Stimulated activated CD8-positive, alpha-beta memory T cell treated with anti-CD3 and anti-CD28 coated beads, Interleukin-4, amount 100 ng/mL, for 4 hours (primary cell): ENCODE measurements at places on chromosomes 6 and 20.

DNA sequence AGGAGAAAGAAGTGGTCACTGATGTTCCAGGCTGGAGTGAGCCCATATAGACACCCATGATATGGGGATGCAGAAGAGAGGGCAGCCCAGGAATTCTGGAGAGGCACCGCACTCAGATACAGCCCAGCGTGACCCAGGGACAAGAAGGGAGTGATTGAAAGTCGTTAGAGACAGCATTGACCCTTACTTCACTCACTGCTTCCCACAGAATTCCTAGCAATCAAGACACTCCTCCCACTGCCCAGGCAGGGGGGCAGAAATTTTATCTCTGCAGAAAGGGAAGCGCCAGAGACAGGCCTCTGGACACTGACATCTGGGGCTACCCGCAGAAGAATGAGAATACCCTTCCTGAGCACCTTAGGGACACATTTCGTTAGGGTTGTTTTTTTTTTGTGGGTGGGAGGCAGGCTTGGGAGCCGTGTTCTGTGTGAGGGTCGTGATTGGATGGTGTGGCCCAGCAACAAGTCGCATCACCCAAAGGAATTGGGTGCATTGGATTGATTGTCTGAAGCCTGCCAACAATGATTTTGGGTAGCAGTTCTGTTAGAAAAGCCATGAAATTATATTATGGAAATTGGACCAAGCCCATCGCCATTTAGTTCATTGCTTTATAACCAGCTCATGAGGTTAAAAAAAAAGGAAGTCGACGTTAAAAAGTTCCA lies 45.9 kb upstream of the MAP3K4 start:
- DNase-seq, result no peak

DNA sequence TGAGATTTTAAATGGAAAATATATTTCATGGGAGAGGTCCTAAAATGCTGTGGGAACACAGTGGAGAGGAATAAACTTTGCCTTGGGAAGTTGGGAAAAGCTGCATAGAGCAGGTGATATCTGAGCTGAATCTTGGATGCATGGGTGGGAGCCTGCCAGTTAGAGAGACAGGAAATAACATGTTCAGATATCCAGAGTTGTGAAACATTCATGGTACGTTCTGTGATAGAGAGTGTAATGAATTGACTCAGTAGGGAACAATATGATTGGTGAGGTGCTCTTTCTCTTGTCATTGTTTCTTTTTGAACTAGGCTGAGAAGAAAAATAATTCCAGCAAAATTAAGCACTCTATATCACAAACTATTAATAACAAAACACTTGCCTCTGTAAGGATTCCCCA lies 72.8 kb downstream of the RPS12 start:
- DNase-seq, result no peak

DNA sequence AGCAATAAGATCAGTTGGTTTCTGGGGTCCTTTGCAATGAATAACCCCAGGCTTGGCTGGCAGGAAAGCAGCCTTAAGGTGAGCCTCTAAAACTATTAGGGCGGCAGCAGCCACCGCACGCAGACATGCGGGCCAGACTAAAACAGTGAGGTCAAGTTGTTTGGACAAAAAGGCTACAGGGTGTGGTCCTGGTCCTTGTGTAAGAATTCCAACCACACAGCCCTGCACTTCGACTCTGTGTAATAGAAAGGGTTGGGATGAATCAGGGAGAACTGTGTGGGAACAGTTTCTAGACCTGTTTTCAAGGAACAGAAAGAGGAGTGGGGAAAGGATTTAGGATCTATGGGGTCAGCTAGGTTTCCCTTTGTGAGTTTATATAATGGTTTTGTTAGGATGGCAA lies 237.6 kb downstream of the SMOC2 start:
- no peak for DNase-seq

DNA sequence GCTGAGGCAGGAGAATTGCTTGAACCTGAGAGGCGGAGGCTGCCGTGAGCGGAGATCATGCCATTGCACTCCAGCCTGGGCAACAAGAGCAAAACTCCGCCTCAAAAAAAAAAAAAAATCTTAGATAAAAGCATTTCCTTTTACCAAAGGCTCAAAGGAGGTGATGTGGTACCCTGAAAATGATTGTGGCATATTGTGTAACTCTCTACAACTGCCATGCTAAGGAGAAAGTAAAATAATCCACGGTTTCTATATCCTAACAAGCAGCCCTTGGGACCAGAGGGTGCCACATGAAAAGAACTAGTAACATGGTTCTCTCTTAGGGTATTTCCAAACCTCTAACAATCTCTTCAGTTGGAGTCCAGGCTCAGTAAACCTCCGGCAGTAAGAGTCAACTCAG lies 38.8 kb upstream of the SLA2 start:
- DNase-seq, result no peak

DNA sequence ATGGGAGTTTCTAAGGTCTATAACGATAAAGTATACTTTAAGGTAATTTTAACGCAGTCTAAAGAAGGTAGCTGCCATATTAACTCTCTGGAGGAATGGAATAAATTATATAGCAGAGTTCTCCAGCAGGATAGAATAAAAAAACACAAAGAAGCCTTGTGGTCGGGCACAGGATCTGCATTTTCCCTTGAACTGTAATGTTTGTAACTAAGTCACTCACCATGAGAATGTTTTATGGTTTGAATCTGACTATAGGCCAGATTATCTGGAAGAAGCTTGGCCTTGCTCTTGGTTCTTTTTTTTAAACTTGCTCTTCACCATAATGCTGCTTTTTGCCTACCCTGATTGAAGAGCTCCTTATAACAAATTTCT lies 238.8 kb upstream of the NOX3 start:
- DNase-seq, result no peak

GRCh38 chr20:58991715-58992114 lies 10.7 kb downstream of the NELFCD start:
- no peak for DNase-seq

GRCh38 chr6:9540534-9541126 lies 874.2 kb downstream of the TFAP2A start:
- no peak for DNase-seq

- no peak for DNase-seq
These were observed 47.4 kb upstream of the FOXC1 start for GRCh38 chr6:1562171-1562955.

- DNase-seq, result no peak
These were observed 12.4 kb upstream of the MYT1 start for GRCh38 chr20:64151633-64152530.

GRCh38 chr6:127980996-127981395 lies 80.1 kb upstream of the THEMIS start:
- DNase-seq, result no peak

DNA sequence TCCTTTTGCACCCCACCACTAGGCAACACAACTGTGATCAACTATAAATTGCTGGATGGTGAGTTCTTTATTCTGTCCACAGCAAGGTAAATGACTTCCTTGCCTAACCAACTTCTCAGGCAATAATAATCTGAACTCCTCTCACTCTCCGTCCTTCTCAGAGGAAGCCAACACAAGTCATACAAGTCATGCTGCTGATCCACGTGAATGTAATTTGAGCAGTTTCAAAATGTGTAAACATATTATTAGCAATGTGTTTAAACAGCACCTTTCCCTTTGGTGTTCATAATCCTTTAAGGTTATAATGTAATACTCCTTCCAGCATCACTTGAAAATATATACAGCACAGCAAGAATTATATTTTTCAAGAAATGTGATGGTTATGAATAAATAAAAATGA lies 127.9 kb downstream of the QRSL1 start:
- no peak for DNase-seq

DNA sequence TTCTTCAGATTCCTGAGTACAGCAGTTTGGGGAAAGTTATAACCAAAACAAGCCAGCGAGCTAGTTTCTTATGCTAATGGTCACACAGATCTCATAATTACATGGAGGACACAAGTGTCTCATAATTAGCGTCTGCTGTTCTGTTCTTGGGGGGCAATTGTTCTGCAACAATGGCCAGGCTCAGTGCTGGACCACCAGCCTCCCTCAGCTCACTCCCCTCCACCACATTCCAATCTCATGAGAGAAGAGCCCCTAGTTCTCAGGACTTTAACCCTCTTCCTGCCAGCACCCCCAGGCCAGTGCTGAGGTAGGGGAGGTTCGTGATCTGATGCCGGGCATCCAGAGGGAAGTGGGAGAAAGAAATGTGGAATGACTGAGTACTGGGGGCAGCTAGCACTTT lies 20.2 kb upstream of the TOX2 start:
- DNase-seq, result no peak

DNA sequence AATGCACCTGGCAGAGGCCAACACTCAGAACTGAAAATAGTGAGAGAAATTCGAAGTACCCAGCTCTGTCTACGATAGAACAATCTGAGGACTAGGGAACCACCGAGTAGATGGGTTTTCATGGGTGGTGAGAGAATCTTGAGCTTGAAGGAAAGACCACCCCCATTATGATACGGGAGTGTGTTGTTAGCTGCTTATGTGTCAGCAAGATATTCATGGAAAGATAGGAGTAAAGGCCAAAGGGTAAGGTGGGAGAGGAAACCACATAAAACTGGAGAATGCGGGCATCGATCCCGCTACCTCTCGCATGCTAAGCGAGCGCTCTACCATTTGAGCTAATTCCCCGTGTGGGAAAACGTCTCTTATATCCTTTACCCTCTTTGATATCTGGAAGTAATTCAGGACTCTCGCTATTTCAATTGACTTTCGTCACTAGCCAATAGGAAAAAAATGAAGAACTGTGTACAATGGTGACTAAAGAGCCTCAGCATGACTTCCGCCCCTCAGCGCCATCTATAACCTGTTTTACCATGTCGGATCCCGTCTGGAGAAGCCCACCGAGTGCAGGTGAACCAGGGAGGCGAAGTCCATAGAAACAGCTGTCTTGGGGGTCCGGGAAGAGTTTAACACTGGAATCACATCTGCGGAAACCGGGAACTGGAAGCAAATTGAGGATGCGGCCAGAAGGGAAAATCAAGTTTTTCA lies 25.0 kb upstream of the ABT1 start:
- DNase-seq, result no peak

- DNase-seq, result no peak
These were observed 68.5 kb downstream of the TMEM200A start for GRCh38 chr6:130434174-130434873.

DNA sequence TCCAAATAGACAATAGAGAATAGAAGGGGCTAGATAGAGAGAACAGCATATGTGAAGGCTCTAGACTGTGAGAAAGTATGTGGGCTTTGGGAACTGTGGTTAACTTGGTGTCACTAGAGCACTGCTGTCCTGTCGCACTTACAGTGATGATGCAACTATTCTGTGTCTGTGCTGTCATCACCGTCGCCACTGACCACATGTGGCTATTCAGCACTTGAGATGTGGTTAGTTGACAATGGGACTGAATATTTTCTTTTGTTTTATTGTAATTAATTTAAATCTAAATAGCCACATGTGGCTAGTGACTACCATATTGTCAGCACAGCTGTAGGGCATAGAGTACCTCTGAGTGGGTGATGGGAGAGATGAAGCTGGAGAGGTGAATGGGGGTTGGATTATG lies 39.0 kb upstream of the IFNGR1 start:
- DNase-seq, result peak; percentile 21

DNA sequence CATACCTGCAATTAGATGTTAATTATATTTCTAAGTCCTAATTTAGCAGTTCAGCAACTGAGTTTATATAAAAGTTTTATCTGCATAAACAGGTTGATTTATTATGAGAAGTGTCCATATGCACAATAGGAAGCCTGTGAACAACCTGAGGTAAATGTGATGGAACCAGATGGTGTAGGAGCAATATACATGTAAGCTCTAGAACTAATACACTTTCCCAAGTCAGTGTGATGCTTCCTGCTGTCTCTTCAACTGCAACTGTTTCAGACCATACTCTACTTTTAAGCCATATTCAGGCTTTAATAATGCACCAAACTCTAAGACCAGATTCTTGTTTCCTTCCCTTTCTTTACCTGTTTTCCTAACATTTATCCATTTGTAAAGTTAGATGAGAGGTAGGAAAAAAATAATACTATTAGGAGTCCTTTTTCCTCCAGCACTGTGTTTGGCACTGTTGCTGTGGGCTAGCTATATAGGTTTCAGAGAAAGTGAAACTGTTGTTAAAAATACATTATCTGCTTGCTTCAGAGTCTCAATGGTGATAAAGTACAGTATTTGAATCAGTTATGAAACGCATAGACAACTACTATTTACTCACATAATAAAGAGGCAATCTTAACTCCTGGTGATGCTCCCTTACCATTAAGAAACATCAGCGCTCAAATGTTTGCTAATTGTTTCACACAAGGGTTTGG lies 1009.3 kb downstream of the GRIK2 start:
- no peak for DNase-seq

DNA sequence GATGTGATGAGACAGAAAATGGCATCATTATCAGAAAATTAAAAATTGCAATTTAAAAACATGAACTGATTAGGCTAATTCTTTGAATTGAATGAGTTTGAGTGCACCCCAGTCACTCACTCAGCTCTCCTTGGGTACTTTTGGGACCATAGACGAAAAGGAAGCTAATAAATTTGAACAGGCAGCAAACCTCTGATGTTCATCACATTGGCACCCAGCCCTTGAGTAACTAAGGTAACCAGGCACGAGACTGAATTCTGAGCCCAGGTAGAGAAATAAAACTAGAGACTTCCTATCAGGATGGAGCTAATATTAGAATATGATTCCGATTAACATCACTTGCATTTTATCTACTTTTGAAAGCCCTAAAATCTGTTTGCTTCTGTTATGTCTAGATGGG lies 80.9 kb upstream of the ISM1 start:
- no peak for DNase-seq

DNA sequence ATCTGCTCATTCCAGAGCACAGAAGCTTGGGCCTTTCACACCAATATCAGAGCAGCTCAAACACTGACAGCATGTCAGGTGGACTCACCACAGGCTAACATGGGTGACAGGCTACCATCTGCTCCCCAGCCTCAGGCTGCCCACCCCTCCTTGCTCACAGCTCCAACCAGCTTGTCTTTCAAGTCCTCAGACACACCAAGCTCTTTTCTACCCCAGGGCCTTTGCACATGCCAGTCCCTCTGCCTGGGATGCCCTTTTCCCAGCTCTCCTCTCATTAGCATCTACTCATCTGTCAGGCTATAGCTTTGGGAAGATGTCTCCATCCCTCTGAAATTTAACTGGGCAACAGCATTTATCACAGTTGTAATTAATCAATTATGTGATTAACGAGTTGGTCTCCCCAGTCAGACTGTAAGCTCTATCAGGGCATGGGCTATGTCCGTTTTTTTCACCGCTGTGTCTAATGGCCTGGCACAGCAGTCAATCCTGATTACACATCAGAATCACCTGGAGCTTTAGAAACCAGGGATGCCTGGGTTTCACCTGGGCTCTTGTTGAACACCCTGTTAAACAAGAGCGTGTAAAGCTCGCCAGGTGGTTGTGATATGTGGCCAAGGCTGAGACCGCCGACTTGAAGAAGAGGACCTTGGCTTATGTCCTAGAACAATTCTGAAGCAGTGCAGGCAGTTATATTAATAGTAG lies 88.9 kb upstream of the MRPS10 start:
- no peak for DNase-seq

GRCh38 chr6:16758163-16758975 lies 2.9 kb downstream of the ATXN1 start:
- DNase-seq, result no peak

DNA sequence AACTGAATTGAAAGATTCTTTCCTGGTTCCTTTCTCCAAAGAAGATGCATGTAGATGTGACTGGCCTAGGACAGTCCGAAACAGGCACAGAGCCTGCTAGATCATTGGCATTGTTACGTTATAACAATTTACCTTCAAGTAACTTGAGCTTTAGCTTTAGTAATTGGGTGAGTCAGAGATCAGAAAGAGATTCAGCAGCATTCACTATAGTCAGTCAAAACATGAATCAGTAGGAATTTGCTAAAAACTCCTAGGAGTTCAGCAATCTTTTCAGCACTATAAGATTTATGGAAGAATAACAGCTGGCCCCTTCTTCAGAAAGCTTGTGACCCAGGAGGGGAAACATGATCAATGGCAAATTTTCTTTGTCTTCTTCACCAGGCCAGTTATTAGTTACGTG lies 281.7 kb upstream of the PRDM1 start:
- no peak for DNase-seq
